ENCODE measurements at places on chromosomes 2 and 18.
A peak's percentile ranks its signal among the peaks of the same experiment; 100 is the strongest.

GRCh38 chr18:43081396-43081795, 34.1 kb downstream of the RIT2 start:
- peak; percentile 9 for DNase-seq

GRCh38 chr2:229539628-229540027, 174.7 kb downstream of the DNER start:
- DNase-seq = no peak

DNA sequence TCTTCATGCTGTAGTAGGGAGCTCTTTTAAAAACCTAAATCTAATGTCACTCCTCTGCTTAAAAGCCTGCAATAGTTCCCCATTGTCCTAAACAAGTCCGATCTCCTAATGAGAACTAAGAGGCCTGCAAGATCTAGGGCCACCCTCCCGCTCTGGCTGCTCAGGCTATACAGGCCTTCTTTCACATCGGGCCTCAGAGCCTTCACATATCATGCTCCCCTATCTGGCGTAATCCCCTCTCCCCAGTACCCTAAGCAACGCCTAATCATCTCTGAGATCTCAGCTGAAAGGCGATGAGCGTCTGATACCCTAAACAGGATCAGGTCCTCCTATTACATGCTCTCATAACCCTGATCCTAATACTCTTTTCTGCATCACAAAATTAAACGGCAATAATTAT, 1.9 kb downstream of the MAP4K3 start:
- no peak for DNase-seq

GRCh38 chr2:156908825-156909224, 348.7 kb upstream of the GALNT5 start:
- DNase-seq = peak; percentile 40

- DNase-seq = no peak
Observed at GRCh38 chr2:85925216-85925671, 36.5 kb upstream of the ST3GAL5 start.

GRCh38 chr18:71844814-71845213, 699.3 kb downstream of the CBLN2 start:
- no peak for DNase-seq

- no peak for DNase-seq
Observed at GRCh38 chr2:2044269-2045057, 286.6 kb downstream of the MYT1L start.

DNA sequence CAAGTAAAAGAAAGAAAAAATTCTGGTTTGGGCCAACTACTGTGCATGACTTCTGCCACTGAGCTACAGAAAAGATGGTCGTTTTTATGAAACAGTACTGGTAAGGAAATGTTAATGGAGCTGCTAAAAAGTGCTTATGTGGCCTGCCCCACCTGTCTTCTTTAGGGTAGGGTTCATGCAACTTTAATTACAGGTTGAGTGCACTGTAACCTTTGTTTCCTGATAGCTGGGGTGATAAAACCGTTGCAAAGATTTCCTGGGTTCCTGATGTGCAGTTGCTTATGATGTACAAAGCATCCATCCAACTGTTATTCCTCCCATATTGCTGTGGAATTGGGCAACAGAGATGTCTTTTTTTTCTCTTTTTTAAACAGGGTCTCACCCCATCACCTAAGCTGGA, 34.3 kb upstream of the PUM2 start:
- no peak for DNase-seq

GRCh38 chr2:128770143-128771085, 451.7 kb upstream of the HS6ST1 start:
- DNase-seq = no peak

GRCh38 chr2:222448748-222449181, 24.4 kb downstream of the SGPP2 start:
- DNase-seq = no peak

- peak; percentile 70 for DNase-seq
Observed at GRCh38 chr2:237291138-237291792, 122.7 kb downstream of the COL6A3 start.

DNA sequence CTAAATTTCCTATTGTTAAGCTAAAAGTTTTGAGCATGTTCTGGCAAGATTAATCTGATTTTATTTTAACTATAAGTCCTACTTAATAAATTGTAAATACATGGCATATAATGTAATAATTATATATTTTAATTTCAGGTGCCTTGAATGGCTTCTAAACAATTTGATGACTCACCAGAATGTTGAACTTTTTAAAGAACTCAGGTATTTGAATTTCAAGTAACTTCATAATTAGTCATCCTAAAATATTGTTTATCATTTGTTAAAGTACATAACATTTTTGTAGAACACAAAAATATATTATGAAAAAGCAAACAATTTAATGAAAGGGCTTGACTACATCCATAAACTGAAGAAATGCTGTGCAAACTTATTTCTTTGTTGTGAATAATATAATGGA, 14.5 kb downstream of the GMCL1 start:
- DNase-seq = no peak

GRCh38 chr2:142131010-142131669, at the start of gene LRP1B:
LRP1B (minus strand) TSS chr2:142131016; CDS start chr2:142130729, 287 bp downstream.
- DNase-seq = peak; percentile 58

- peak; percentile 39 for DNase-seq
Observed at GRCh38 chr2:129877795-129878775, 101.4 kb upstream of the RAB6C start.

DNA sequence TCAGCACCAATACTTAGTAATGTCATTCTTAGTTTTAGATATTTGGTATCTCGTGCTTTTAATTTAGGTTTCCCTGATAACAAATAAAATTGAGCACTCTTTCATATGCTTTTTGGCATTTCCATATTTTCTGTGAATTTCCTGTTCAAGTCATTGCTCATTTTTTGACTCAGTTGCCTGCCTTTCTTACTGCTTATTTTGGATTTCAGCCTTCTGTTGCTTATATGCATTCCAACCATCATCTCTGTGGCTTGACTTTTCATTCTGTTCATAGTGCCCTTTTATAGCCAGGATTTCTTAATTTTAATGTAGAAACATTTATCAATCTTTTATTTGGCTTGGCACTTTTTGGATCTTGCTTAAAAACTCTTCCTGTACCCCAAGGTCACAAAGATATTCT, 14.5 kb upstream of the KIF3C start:
- DNase-seq = no peak

- no peak for DNase-seq
Observed at GRCh38 chr2:48423376-48423775, 106.6 kb upstream of the STON1 start.

GRCh38 chr2:54955358-54956110, 94.7 kb downstream of the RTN4 start:
- peak; percentile 73 for DNase-seq

DNA sequence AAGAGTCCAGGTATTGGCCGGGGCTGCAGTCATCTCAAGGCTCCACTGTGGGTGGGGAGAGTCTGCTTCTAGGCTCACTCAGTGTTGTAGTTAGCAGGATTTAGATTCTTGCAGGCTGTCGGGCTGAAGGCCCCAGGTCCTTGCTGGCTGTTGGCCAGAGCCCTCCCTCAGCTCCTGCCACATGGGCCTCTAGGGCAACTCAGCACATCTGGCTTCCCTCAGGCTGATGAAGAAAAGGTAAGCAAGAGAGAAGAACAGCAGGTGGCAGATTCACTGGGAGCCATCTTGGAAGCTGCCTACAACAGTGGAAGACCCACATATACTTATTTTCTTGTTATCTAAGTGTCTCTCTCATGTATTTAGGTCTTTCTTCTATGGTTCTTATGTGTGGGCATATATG, 4.3 kb downstream of the MRPS9 start:
- no peak for DNase-seq

DNA sequence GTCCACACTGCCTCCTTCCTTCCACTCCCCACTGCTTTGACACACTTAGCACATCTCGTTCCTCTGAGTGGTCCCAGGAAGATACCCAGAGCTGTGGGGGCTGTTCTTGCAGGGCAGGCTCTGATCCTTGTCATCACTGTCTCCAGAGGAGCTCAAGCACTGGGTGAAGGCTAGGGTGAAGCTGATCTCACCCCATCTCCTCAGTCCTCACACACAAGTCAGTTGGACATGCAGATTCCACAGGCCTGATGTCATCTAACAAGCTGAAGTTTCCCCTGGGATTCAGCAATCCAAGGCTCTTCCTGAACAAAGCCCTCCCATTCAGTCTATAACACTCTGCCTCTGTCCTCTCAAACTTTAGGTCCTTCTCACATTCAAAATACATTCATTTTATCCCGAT, 90.6 kb upstream of the RAB6C start:
- DNase-seq = no peak

- DNase-seq = no peak
Observed at GRCh38 chr18:59721211-59721610, 24.0 kb upstream of the CCBE1 start.

DNA sequence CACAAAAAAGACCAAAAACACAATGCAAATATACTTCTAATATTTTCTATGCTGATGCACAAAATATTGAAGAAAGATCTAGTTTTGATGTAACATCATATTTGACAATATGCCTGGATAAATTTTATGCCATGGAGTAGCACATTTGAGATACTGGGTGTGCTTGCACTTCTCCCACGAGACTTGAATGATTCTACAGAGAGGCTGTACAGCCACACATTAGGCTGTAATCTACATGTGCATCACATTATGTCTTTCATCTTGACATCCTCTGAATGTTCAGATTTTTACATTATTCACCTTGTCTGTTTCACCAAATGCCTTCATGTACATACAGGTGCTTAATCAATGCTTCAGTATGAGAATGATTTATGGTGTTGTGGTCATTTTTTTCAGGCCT, 756.4 kb upstream of the CDH7 start:
- peak; percentile 52 for DNase-seq

DNA sequence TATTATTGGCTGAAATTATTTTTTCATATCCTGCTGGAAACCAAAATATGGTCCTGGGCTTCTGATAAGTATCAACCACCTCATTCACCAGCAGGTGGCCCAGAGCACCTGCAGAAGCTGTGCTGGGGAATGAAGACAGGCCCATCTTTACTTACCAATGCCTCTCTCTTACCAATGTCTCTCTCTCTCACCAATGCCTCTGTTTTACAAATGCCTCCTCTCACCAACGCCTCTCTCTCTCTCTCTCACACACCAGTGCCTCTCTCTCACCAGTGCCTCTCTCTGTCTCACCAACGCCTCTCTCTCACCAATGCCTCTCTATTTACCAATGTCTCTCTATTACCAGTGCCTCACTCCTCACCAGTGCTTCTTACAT, 2.3 kb upstream of the MAL start:
- no peak for DNase-seq

DNA sequence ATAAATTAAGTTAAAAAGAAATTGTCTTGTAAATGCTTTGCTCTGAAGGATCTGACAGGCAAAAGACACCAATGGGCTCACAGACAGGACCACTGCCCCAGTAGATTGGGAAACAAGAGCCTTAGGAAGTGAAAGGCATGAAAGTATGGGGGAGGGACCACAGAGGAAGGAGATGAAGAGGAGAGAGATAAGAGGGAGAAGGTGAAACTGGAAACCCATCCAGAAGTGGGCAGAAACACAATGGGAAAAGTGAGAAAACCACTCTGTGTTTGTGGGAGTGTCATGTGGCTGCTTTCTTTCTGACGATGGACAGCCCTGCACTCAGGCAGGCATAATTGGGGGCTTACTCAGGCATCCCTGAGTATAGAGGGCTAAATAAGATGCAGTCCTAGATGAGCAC, 101.5 kb upstream of the STON1 start:
- DNase-seq = no peak

DNA sequence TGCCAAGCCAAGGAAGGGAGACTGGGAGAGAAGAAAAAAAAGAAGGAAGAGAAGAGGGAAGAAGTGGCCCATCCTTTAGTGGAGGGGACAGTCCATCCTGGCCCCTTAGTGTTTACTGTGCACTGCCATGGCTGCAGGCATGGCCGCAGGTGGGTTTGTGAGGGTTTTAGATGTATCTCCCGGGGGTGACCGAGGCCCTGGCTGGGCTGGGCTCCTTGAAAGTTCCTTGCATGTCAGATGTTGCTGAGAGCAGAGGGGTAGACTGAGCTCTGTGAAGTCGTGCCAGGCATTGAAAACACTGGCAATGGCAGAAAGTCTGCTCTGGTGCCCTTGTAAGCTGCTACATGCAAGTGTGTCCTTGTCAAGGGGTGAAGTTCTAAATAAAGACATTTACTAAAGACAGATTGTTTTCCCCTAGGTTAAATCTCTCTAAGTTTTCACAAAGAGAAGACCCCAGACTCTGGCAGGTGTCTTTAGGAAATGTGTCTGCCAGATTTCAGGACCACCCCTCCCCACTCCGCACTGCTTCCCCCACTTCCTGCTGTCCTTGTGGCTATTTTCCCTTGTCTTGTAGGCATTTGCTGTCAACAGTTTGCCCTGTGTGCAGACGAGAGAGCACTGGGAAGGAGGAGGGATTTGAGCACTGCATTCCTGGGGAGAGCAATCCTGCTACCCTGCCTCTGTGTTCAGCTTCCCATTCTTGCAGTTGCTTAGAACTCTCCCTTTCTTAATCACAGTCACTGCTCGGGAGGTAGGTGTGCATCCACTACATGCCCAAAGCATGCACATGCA, 68.4 kb downstream of the ACOXL start:
- DNase-seq = no peak

- DNase-seq = no peak
Observed at GRCh38 chr2:45806563-45807358, 155.3 kb downstream of the PRKCE start.

DNA sequence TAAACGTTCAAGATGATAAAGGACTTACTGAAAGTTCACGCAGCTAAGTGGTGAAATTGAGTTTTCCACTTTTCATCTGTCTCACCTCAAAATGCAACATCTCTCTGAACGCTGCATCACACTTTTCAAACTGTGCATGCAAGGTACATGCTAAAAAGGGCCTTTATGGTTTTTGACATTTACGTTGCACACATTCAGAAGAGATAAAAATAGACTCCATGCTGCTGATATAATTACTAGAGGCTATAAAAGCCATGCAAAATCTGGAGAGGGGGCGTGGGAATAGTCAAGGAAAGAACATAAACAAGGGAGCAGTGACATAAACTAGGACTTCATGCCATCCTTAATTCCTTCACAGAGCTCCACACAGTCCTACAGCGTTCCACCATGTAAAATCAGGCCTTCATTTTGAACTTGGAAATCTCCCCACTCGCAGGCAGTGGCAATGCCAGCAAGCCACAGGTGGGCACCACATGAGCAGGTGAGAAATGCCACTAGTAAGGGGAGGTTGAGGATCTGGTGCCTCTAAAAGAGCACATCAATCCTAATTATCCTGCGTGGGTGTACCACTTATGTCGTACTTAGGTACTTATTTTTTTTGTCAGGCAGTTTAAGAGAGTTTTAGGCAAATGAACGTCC, 71.4 kb downstream of the ZEB2 start:
- DNase-seq = no peak

DNA sequence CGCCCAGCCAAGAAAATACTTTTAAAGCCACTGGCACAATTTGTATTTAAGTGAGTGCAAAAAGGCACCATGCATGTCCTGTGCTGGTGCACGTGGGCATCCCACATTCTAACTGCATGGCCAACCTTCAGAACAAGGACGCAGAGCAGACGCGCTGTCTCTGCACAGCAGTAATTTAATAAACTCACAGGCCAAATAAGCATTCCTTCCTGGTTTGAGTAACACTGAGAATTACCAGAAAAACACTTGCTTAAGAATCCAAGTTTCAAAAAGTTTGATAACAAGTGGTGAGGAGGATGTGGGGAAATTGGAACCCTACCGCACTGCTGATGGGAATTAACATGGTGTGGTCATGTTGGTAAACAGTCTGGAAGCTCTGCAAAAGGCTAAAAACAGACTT, 38.7 kb downstream of the RPL31 start:
- no peak for DNase-seq

Measured in OCI-M1 (cell line).